Liver (tissue), 10 donors: ENCODE measurements at places on chromosomes 5 and 9.

- H3K4me1 ChIP-seq, result no peaks in the 10 kb centered on the region
- H3K4me3 ChIP-seq, result no peak overlapping the region
- H3K36me3 ChIP-seq, result peaks cover 30% of the 10 kb centered on the region
Observed at GRCh38 chr9:112224401-112225289, 49.5 kb upstream of the SUSD1 start.

DNA sequence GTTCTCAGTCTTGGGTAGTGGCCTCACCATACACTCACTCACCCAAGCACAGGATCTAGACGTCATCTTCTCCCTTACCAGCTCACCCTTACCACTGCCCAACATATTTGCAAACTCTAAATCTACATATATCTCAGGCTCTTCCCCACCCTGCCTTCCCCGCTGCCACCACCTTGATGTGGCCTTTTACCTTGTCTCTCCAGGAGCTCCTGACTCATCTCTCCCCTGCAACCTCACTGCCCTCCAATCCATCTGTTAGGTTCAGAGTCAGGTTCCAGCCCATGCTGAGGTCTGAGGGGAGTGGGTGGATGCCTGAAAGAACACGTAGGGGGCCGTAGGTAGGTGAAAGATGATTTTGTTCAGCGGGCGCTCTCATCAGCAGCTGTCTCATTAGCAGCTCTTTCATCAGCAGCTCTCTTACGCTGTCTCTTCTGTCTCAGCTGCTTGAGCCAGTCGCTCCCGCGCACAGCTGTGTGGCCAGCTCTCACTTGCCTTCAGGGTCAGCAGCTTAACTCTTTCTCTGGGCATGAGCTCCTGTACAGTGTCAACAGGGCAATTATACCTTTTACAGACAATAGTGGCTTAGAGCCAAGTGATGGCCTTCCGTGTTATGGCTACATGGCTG, 23.1 kb upstream of the CKMT2 start:
- DNase-seq, result no peak
- H3K4me3 ChIP-seq, result no peak overlapping the region
- H3K27me3 ChIP-seq, result no peaks in the 10 kb centered on the region
- H3K36me3 ChIP-seq, result no peaks in the 10 kb centered on the region
- H3K4me1 ChIP-seq, result peaks cover 4% of the 10 kb centered on the region

- no peaks in the 10 kb centered on the region for H3K36me3 ChIP-seq
- no peaks in the 10 kb centered on the region for H3K27me3 ChIP-seq
- DNase-seq, result no peak
- H3K27ac ChIP-seq, result no peak overlapping the region
- H3K4me1 ChIP-seq, result no peaks in the 10 kb centered on the region
Observed at GRCh38 chr5:141733198-141733597, 51.2 kb upstream of the ARAP3 start.

DNA sequence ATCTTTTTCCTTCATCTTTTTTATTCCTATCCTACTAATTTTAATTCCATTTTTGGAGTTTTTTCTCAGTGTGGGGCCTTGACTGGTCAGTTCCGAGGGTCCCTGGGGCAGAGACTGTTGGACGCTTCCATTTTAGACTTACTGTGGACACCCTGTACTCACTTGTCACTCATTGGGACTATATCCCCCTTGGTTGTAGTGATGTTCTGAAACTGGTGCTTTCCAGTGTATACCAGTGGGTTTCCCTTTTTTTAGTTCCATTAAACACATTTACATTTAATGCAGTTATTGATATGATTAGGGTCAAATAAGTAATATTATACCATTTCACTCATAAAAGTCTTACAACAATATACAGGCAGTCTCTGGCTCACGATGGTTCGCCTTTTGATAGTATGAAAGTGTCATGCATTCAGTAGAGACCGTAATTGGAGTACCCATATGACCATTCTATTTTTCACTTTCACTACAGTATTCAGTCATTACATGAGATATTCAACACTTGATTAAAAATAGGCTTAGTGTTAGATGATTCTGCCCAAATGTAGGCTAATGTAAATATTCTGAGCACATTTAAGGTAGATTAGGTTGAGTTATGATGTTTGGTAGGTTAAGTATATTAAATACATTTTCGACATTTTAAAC, 46.0 kb downstream of the CNOT6 start:
- no peak for DNase-seq
- H3K4me1 ChIP-seq, result no peaks in the 10 kb centered on the region
- H3K4me3 ChIP-seq, result no peak overlapping the region
- H3K27ac ChIP-seq, result no peak overlapping the region
- H3K27me3 ChIP-seq, result no peaks in the 10 kb centered on the region

GRCh38 chr5:165573445-165573844, 2068.0 kb downstream of the MAT2B start:
- no peak overlapping the region for H3K4me3 ChIP-seq
- no peaks in the 10 kb centered on the region for H3K36me3 ChIP-seq
- no peak for DNase-seq
- no peaks in the 10 kb centered on the region for H3K4me1 ChIP-seq
- H3K27ac ChIP-seq, result no peak overlapping the region

- no peaks in the 10 kb centered on the region for H3K27me3 ChIP-seq
- no peak overlapping the region for H3K27ac ChIP-seq
- no peaks in the 10 kb centered on the region for H3K36me3 ChIP-seq
- no peaks in the 10 kb centered on the region for H3K4me1 ChIP-seq
- no peak overlapping the region for H3K4me3 ChIP-seq
Observed at GRCh38 chr5:168773226-168773625, 194.1 kb upstream of the PANK3 start.

DNA sequence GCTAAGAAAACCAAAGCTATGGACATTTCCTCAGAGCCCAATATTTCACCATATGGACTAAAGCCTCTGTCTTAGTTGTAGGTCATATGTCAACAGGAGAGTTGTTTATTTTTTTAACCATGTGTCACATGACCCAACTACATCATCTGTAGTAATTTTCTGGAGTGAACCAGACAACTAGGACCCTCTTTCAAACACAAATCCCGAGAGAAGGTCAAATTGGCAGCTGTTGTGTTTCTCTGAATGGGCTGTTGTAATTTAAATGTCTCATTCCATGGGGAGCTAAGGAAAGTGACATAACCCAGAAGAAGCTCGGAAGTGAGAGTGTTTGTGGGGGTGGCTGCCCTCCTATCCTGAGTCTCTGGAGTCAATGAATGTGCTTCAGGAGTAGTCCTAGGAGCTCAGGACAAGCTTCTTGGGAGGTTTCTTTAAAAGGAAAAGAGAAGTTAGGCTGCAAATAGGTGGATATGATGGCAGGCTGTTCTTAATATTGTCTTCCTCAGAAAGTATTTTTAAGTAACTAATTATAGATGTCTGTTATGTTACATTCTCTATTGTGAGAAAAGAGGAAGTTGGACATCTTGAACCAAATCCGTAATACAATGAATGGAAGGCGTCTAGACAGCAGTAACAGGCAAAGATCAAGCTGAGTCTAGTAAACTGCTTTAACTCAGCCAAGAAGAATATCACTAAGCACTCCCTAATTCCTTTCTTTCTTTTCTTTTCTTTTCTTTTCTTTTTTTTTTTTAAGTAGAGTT, 50.1 kb downstream of the TMEM167A start:
- DNase-seq, result no peak
- H3K36me3 ChIP-seq, result no peaks in the 10 kb centered on the region
- no peaks in the 10 kb centered on the region for H3K27me3 ChIP-seq
- no peaks in the 10 kb centered on the region for H3K4me1 ChIP-seq
- no peak overlapping the region for H3K4me3 ChIP-seq
- H3K27ac ChIP-seq, result no peak overlapping the region

- no peaks in the 10 kb centered on the region for H3K27me3 ChIP-seq
- DNase-seq, result no peak
- no peaks in the 10 kb centered on the region for H3K36me3 ChIP-seq
- no peak overlapping the region for H3K4me3 ChIP-seq
- peaks cover 7% of the 10 kb centered on the region for H3K4me1 ChIP-seq
- H3K27ac ChIP-seq, result no peak overlapping the region
Observed at GRCh38 chr5:68459093-68459809, 243.7 kb downstream of the PIK3R1 start.

DNA sequence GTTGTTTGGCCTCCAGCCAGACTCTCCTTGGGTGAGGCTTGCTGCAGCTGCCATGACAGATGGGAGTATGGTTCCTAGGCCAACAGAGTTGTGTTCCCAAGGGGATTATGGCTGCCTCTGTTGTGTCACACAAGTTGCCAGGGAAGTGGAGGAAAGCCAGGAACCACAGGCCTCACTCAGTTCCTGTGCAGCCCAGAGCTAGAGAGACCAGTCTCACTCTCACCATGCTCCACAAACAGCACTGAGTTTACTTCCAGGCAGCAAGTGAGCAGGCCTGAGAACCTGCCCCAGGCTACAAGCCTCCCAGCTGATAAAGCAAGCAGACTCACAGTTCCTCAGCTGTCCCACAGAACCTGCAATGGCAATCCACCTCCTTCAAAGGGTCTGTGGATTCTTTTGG, 273.6 kb upstream of the TAS2R1 start:
- H3K36me3 ChIP-seq, result no peaks in the 10 kb centered on the region
- H3K27ac ChIP-seq, result no peak overlapping the region
- no peaks in the 10 kb centered on the region for H3K4me1 ChIP-seq
- H3K4me3 ChIP-seq, result no peak overlapping the region
- no peaks in the 10 kb centered on the region for H3K27me3 ChIP-seq

DNA sequence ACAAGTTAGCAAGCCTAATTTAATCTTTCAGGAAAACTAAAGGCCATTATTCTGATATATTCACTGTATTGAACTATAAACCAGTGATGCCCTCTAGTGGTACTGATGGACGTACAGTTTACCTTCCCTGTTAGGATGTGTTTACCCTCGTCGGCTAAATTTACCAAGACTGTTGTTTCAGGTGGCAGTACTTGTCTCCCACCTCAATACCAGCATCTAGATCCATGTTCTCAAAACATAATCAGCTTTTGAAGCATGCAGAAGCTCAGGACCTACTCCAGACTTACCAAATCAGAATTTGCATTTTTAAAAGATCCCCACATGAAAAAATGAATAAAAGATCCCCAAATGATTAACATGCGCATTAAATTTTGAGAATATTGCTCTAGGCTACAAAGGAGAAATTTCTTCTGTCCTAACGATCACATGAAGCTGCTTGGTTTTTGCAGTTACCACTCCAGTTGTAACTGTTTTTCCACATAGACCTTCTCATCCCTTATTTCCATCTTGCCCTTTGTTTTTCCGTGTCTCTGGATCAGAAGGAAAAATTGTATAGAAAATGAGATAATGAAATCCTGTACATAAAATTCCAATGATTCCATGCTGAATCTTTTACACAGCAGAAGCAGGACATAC, 3.2 kb upstream of the BAAT start:
- H3K4me3 ChIP-seq, result no peak overlapping the region
- peak overlapping the region; percentile 54 for H3K27ac ChIP-seq
- no peak for DNase-seq

- no peak overlapping the region for H3K4me3 ChIP-seq
- H3K4me1 ChIP-seq, result no peaks in the 10 kb centered on the region
- H3K27ac ChIP-seq, result no peak overlapping the region
- no peaks in the 10 kb centered on the region for H3K27me3 ChIP-seq
- no peak for DNase-seq
Observed at GRCh38 chr5:91206734-91207133, 176.4 kb downstream of the ARRDC3 start.

DNA sequence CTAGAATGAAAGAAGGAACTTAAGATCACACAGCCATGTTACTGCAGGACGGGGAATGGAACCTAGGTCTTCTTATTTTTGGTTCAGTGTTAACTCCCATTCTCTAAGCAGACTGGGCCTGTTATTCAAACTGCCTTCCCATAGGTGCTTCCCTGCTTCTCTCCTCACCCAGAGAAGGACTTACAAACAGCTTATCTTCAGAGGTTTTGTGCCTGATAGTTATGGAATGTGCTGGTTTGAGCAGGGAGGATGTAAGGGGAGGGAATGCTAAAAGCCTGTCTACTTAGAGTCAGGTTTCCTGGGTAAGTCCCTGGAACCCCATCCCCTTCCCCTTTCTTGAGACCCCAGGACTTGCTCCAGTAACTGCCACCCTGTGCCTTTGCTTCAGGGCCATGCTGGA, 4.2 kb upstream of the PSMD5 start:
- H3K27ac ChIP-seq, result no peak overlapping the region
- peaks cover 13% of the 10 kb centered on the region for H3K4me1 ChIP-seq
- no peak overlapping the region for H3K4me3 ChIP-seq
- DNase-seq, result no peak

GRCh38 chr5:79562351-79563246, 48.7 kb upstream of the HOMER1 start:
- no peaks in the 10 kb centered on the region for H3K36me3 ChIP-seq
- no peaks in the 10 kb centered on the region for H3K4me1 ChIP-seq
- no peak overlapping the region for H3K4me3 ChIP-seq
- no peak for DNase-seq
- H3K27ac ChIP-seq, result no peak overlapping the region
- H3K27me3 ChIP-seq, result no peaks in the 10 kb centered on the region

DNA sequence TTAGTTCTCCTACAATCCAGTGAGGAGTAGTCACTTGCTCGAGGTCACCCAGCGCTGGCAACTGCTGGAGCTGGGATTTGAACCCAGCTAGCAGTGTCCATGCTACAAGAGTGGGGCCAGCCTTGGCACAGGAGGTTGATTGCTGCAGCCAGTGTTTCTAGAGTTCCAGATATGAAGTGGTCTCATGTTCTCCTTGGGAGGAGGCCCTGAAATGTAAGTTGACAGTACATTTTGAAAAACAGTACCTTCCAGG, 802 bp downstream of the CCDC107 start:
- no peak for DNase-seq
- no peaks in the 10 kb centered on the region for H3K36me3 ChIP-seq
- H3K27me3 ChIP-seq, result no peaks in the 10 kb centered on the region
- peak overlapping the region; percentile 99 for H3K27ac ChIP-seq
- peak overlapping the region; percentile 87 for H3K4me3 ChIP-seq

DNA sequence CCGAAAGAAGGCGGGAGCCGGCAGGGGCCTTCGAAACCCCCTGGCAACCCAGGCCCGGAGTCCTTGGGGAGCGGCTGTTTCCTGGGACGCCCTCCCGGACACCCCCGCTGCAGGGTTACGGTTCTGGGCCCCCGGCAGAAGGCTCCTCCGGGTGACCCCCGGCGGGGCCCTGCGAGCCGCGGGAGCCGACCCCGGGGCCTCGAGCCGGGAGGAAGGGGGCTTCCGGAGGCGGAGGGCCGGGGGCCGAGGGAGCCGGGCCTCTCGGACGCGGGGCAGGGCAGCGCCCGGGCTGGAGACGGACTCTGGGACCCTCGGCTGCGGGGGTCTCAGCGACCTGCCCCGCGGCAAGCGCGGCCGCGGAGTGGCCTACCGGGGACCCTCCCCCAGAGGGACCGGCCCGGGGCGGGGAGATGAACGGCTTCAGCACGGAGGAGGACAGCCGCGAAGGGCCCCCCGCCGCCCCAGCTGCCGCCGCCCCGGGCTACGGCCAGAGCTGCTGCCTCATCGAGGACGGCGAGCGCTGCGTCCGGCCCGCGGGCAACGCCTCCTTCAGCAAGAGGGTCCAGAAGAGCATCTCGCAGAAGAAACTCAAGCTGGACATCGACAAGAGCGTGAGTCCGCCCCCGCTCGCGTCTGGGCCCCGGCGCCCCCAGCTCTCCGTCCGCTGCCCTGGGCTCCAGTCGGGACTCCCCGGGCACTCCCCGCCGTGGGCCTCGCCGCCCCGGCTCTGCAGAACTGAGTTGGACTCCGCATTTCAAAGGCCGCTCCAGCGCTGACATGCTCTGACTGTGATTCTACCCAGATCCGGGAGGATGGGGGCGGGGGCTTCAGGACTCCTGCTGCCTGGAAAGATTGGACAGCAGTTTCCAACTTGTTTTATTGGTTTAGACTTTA, 645 bp downstream of the SAP30L start:
- no peaks in the 10 kb centered on the region for H3K27me3 ChIP-seq
- DNase-seq, result peak; percentile 67
- peaks cover 18% of the 10 kb centered on the region for H3K4me1 ChIP-seq
